NCI-H1694 treated with DMSO at 0.1 percent for 48 hours (cell line): ENCODE measurements at places on chromosomes 3 and 15.
A peak's percentile ranks its signal among the peaks of the same experiment; 100 is the strongest.

- DNase-seq = no peak
Measured at GRCh38 chr3:159928666-159929065, 60.0 kb upstream of the IL12A start.

DNA sequence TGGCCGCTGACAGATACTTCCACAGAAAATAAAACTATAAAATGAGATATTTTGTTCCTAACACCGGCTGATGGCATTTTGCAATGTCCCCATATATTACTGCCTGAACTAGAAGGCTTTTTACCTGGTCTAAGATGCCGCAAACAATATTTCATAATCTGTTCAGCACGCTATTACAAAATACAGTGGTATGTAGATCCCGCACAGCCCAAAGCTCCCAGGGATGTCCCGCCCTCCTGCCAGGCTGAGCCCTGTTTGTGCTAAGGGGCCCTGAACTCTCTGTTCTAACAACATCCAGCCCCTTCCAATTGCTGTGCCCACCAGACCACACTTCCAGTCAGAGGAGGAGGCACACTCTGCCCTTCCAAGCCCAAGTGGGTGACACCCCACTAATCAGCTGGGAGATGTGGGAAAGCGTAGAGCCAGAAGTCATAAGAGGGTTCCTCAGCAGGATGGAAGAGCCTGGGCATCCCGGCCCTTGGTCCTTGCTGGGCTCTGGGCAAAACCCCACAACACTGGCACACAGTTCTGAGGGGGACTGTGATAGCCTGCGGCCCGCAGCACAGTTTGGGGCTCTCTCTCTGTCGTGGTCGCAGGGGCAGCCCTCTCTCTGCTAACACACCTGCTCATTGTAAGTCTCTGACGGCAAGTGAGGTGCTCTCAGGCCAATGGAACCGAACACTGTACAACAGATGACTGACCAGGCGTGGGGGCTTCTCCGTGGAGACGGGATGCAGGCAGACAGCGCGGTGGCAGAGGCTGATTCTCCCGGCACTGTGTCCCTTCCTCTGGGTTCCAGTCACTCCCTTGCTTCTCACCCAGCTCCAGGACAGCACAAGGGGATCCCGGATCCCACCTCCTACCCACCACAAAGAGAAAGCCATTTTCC is 55.2 kb downstream of the PCSK6 start:
- DNase-seq = no peak

DNA sequence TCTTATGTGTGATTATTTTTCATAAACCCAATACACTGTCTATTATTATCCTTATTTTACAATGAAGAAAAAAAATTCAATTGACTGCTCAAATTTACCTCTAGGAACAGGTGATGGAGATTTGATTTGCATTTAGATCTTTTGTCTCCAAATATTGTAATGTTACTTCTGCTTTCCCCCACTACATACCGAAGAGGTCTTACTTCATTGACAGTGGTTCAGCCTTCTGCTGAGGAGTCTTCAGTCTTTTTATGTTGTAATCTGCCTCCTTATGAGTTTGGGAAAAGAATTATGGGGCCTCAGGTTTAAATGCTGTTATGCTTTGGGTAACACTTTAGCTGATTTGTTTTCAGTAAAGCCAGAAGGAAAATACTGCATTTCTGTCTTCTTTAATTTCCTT is 199.5 kb downstream of the LPP start:
- no peak for DNase-seq

- DNase-seq = no peak
Measured at GRCh38 chr15:80971143-80971542, 18.5 kb downstream of the MESD start.

GRCh38 chr3:179604321-179605078 is at the start of the genes MRPL47 and NDUFB5:
Gene MRPL47, minus strand, starts transcription at chr3:179604638. Its CDS starts 14 bp downstream, at chr3:179604624.
Gene NDUFB5, plus strand, starts transcription at chr3:179604794. Its CDS starts 22 bp downstream, at chr3:179604816.
- DNase-seq = peak; percentile 98

DNA sequence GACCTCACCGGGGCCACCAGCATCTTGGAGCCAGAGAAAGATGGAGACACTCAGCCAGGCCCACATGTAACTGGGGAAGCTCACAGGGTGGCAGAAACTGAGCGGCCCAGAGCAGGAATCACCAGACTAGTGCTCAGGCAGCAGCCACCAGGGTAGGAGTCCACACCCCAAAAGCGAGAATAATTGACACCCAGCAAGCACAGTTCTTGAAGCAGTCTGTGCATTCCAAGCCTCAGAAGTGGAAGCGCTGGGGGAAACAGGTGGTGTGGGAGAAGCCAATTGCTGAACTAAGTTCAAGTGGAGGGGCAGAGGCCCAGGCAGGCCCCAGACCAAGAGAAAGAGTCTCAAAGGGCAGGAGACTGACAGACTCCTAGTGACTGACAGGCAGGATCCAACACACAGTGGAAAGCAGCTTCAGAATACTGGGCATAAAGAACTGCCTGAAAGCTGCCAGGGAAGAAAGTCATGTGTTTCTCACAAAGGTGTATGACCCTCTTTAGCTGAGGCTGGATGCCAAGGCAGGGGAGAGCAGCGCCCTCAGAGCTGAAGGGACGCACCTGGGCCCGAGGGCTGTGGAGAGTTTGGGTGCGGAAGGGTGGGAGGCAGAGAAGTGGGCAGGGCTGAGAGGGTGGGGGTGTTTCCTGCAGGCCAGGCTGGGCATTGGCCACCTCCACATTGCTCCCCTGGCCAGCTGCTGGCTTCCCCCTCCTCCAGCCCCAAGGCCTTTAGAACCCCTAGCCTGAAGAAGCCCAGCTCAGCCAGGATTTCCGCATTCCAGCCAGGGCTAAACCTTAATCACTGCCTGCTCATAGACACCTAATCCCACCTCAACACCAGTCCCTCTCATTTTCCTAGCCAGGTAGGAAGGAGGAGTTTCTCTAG is 7.7 kb downstream of the NT5DC2 start:
- DNase-seq = no peak

GRCh38 chr3:189320511-189320910 is 148.7 kb downstream of the TPRG1 start:
- no peak for DNase-seq

DNA sequence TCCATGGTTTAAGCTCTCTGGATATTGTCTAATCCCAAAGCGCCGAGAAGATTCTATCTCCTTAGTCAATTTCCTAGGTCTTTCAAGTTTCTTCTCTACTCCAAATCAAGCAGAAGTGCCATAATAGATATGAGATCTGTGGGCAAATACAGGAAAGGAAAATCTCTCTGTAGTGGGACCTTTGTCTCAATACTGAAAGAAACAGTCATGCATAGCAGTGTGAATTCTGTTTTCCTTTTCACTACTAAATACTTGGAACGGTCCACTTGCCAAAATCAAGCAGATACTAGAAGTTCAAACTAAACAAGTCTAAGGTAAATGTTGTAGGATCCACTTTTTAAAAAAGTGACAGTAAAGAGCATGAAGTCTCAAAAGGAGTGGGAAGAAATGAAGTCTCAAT is 236.6 kb downstream of the ZMAT3 start:
- no peak for DNase-seq

DNA sequence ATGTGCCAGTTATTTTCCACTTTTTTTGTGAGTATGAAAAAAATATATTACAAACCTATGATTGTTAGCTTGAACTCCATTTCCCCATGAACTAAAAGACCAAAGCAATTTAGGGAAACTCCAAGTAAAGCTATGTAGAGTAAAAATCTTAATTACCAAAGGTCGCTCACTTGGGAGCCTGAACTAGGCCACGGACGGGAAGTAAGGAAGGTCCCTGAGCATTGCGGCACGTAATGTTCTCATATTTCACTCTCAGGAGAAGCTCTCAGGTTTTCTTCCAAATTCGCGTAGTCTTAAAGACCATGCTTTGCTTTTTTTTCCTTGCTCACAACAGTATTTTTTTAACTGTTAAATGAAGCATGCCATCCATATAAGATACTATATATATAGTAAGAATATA is 215.3 kb upstream of the RARB start:
- no peak for DNase-seq

DNA sequence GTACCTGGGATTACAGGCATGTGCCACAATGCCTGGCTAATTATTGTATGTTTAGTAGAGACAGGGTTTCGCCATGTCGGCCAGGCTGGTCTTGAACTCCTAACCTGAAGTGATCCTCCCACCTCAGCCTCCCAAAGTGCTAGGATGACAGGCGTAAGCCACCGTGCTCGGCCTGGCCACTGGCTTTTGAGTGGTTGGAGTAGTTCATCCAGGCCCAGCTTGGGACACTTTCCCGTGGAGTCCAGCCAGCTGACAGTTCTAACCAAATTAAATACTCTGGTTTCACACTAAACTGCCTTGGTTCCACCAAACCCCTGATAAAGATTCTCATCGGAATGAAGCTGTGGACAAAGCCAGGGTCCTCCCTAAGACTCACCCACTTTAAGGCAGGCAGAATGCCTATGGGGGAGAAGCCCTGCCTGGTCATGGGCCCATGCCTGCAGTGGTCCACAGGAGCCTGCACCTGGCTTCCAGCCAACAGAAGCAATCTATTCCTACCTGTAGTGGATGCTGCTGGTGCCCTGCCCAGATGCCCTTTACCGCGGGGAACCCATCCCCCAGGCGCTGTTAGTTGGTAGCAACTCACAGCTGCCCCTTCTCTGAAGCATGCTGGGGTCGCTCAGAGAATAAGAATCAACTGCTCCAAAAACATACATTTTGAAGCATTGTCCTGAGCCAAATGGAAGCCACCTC is 5.2 kb upstream of the SLC28A1 start:
- DNase-seq = no peak

GRCh38 chr3:148269816-148270215 is 427.9 kb upstream of the AGTR1 start:
- DNase-seq = no peak

- no peak for DNase-seq
Measured at GRCh38 chr3:159039286-159039685, 237.4 kb downstream of the MFSD1 start.

- no peak for DNase-seq
Measured at GRCh38 chr3:110362751-110363150, 708.9 kb upstream of the NECTIN3 start.

DNA sequence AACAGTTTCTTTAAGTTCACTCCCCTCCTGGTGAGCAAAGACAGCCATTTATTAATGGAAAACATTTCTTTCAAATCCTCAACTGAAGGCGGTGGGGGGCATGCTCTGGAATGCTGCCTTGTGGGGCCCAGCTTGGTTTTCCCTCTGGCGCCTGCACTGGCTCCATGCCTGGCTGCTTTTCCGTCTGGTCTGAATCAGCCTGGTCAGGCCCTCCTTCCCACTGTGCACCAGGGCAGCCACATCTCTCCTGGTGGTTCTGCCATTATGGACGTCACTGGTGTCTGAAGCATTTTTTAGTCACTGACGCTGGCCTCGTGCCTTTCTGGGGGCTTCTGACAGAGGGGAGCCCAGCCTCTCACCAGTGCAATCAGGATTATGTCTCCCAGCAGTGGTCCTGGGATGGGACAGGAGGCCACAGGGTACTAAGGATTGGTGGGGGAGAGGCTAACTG is 57.6 kb upstream of the APEH start:
- DNase-seq = no peak

GRCh38 chr3:65181391-65181871 is 493.6 kb upstream of the ADAMTS9 start:
- no peak for DNase-seq
